GM23338 (cell line): ENCODE measurements at places on chromosomes 5 and 9. TPM values are rescaled to one million over a fixed set of nuclear protein-coding genes. Genes with fewer than 3 reads are reported as not detected.

DNA sequence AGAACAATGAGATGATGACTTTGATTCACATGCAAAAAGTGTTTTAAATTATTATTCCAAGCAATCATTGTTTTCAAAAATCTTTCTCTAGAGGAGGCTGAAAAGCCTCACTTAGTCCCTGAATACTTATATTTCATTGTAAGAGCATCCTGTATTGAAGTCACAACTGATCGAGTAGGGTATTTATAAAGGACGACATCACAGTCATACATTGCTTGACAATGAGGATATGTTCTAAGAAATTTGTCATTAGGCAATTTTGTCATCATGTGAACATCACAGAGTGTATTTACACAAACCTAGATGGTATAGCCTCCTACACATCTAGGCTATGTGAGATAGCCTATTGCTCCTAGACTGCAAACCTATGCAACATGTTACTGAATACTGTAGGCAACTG, 510.4 kb upstream of the RGMB start:
- no peak for DNase-seq

DNA sequence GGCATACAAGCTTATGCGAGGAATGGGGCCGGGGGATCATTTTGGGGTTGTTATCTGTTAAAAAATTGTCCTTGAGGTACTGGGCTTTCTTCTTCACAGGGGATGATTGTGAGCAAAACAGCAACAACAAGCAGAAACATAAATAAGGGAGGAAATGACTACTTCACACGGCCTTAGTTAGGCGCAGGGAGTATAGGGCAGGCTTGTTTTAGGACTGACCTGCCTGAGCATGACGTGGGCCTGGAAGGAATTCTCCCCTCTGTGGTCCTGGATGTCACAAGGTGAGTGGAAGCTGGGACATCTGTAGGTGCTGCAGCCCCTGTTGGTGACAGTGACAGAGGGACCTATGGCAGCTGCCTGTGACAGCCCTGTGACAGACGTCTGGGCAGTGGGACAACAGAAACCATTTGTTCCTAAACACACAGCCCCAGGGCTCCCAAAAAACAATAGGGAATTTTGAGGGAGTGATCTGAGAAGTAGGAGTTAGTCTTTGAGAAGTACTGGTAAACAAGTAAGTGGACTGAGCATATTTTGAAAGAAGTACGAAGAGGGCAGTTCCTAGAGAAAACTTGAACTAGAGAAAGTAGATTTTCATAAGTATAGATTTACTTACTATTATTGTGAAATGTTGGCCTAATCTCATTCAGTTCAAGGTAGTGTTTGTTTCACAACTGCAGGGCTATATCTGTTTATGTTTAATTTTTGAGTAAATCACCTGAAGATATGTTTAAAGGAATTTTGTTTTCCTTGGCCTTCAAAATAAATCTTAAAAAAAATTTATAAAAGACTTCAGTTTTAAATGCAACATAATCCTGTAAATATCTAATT, 113.1 kb downstream of the KDM4C start:
- no peak for DNase-seq

DNA sequence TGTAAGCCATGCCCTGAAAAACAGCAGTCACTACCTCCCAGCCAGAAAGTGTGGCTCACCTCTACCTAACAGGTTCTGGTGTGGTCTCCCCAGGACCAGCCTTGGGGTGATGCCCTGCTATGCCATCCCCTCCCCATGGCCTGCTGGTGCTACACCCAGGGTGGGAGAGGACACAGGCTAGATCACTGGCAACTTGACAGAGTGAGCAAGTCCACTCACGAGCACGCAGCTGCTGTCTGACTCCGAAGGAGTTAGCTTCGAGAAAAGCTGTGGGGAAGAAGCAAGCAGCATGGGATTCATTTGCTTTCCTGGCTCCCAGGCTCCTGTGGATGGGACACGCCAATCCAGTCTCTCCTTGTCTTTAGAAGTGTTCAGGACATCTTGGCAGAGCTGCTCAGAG, 102.2 kb downstream of the COL5A1 start:
- no peak for DNase-seq

- no peak for DNase-seq
These were observed 30.0 kb downstream of the XPA start for GRCh38 chr9:97666907-97667686.

DNA sequence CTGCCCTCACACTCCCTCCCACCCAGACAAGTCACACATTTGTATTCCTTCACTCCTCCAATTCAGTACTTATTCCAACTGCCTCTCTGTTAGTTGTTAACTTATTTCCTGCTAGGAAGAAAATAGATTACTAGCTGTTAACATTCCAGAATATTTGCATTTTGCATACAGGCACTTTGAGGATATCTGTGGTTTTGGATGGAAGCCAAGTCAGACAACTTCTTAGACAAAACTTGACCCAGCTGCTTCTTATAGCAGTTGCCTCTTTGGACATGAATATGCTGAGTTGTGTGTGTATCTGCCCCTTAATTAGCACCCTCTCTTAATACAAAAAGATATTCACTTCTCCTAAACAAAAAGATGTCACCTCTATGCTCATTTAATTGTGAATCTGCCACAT, 1280.6 kb upstream of the ACO1 start:
- DNase-seq = no peak

- DNase-seq = no peak
These were observed 76.3 kb upstream of the PCSK1 start for GRCh38 chr5:96509316-96509715.

GRCh38 chr5:125293223-125293622, 546.8 kb upstream of the ZNF608 start:
- DNase-seq = no peak

Gene C9orf152
- polyA plus RNA-seq = not detected in 2 replicates

Gene ADGRD2
- 0.78 and 0.89 TPM in 2 replicates for polyA plus RNA-seq

Gene SPINK4
- polyA plus RNA-seq = not detected in 2 replicates

Gene OR1J2
- polyA plus RNA-seq = not detected in 2 replicates
